NCI-H1092 (cell line): ENCODE measurements at places on chromosomes 16 and 17.
A peak's percentile ranks its signal among the peaks of the same experiment; 100 is the strongest.

- peak; percentile 63 for DNase-seq
These were observed 2.3 kb upstream of the KRT15 start for GRCh38 chr17:41520821-41521521.

GRCh38 chr17:45430738-45431530 is 1.7 kb downstream of the ARHGAP27 start:
- DNase-seq: no peak

GRCh38 chr17:66679631-66680517 is 155.0 kb upstream of the CACNG5 start:
- DNase-seq: no peak

DNA sequence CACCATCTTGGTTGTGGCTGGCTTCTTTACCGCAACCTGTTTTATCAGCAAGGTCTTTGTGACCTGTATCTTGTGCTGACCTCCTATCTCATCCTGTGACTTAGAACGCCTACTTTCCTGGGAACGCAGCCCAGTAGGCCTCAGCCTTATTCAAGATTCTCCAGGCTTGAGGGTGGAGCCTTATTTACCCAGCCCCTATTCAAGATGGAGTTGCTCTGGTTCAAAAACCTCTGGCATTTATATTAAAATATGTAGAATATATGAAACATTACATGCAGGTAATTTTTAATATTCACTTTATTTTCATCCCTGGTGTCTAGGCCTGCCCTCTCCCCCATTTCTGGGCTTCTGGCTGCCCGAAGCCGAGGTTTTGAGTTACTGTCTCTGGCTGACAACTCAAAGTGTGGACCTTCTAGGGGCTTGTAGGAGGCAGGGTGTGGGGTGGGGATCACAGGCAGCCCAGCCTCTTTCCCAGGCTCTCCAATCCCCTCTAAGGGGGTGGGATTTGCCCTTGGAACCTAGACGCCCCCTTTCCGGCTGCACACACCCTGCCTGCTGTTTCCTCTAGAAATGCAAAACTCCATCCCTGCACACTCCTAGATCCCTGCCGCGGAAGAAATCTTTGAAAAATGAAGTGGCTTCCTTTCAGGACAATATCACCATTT is 152.0 kb downstream of the KCNJ12 start:
- no peak for DNase-seq

- no peak for DNase-seq
These were observed 59.9 kb downstream of the ABR start for GRCh38 chr17:1119924-1120323.

- DNase-seq: peak; percentile 9
These were observed 1253.7 kb upstream of the CDH8 start for GRCh38 chr16:63289834-63290460.

GRCh38 chr17:43880420-43880991 is 26.8 kb downstream of the MPP2 start:
- DNase-seq: peak; percentile 12

GRCh38 chr17:42171831-42172230 is 9.1 kb downstream of the KCNH4 start:
- no peak for DNase-seq

DNA sequence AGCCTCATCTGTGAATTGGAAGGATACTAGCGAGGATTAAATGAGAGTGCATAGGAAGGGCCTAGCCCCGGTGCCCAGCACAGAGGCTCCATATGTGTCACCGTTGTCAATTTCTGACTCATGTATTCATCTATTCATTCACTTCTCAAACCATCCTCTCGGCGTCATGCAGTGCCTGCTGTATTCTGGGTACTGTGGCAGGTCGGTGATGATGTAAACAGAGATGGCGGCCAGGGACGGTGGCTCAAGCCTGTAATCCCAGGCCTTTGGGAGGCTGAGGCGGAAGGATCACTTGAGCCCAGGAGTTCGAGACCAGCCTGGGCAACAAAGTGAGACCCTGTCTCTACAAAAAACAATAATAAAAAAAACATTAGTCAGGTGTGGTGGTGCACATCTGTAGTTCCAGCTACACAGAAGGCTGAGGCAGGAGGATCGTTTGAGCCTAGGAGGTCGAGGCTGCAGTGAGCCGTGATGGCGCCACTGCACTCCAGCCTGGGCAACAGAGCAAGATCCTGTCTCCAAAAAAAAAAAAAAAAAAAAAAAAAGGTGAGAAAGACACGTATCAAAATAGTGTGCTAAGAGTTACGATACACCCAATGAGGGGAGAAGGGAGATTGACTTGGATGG is 4.3 kb upstream of the PPP1R1B start:
- no peak for DNase-seq

GRCh38 chr17:74682028-74682427 is 30.7 kb downstream of the CD300LF start:
- DNase-seq: no peak

- no peak for DNase-seq
These were observed 60.7 kb upstream of the METRNL start for GRCh38 chr17:83018658-83019193.
